ENCODE measurements at places on chromosomes 2 and 18.

GRCh38 chr2:151665959-151666358 is 68.3 kb downstream of the NEB start:
- no peak for DNase-seq

DNA sequence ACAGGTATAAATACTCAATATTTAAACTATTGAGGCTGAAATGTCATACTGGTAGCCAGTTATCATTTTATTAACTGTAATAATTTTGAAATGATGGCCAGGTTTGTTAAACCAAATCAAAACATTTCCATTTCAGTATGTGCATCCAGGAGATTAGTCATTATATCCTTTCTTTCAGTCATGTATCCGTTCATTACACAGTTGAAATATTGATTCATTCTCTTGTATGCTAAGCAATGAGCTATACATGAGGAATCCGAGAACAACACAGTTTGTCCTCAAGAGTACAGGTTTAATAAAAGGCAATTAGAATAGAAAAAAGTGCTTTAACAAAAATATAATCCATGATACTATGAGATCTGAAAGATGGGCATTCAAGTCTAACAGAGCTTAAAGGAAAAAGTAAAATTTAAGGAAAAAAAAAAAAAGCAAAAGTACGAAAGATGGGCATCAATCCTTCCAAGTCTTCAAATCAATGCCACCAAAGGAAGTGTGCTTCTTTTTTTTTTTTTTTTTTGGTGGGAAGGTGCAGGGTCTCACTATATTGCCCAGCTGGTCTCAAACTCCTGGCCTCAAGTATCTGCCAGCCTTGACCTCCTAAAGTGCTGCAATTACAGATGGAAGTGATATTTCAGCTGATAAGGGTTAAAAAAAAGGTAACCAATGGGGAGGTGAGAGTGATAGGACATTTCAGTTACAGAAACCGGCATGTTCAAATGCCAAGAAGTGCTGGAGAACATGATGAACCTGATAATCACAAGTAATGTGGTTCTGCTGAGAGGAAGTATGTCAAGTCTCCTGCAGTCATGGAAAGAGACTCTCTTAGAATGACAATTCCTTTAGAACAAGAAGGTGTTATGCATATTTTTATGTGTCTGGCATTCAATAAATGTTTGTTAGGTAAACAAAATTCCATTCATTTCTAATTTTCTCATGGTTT is 35.8 kb downstream of the PUM2 start:
- DNase-seq: no peak

DNA sequence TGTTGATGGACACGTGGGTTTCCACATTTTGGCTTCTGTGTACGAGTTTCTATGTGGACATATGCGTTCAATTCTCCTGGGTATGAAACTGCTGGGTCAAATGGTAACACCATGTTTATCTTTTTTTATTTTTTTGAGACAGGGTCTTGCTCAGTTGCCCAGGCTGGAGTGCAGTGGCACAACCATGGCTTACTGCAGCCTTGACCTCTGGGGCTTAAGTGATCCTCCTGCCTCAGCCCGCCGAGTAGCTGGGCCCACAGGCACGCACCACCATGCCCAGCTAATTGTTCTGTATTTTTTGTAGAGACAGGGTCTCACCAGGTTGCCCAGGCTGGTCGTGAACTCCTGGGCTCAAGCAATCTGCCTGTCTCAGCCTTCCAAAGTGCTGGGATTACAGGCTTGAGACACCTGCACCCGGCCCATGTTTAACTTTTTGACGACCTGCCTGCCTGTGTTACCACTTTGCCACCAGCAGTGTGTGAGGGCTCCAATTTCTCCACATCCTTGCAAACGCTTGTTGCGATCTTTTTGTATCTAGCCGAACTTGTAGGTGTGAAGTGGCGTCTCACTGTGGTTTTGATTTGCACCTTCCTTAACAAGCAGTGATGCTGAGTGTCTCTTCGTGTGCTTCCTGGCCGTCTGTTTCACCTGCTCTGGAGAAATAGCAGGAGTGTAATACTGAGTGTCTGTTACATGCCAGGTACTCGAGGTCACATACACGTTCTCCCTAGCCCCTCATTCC is 6.9 kb downstream of the HSBP1L1 start:
- DNase-seq: no peak

DNA sequence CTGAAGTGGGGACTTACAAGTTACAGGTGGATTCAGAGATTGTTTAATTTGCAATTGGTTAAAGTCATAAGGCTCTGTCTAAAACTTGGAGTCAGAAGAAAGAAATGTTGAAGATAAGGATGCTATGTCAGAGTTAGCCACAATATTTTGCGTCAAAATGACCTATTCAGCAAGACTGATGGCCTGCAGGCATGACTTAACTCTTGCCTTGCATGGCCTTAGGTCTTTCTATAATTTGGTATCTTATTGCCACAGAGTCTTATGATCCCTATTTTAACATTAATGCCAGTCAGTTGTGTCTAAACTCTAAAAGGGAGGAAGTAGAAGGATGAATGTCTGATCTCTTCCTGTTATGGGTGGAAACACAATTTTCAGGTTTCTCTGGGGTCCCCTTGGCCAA is 5.2 kb upstream of the COMMD1 start:
- no peak for DNase-seq

- DNase-seq: no peak
These were observed 82.7 kb downstream of the DOCK10 start for GRCh38 chr2:224959556-224959955.

All from NCI-H345 (cell line).